BJ (cell line): ENCODE measurements at places on chromosomes 13 and 19.
A peak's percentile ranks its signal among the peaks of the same experiment; 100 is the strongest.

- no peak for DNase-seq
These were observed 14.0 kb downstream of the GPR183 start for GRCh38 chr13:99293178-99293577.

- DNase-seq = no peak
These were observed 24.1 kb upstream of the WDFY2 start for GRCh38 chr13:51559946-51560735.

- no peak for DNase-seq
These were observed 18.2 kb upstream of the STK24 start for GRCh38 chr13:98595134-98595533.

GRCh38 chr19:44912854-44913253 is 1.6 kb upstream of the APOC1 start:
- no peak for DNase-seq

GRCh38 chr13:66200555-66200954 is 1029.6 kb downstream of the PCDH9 start:
- no peak for DNase-seq

DNA sequence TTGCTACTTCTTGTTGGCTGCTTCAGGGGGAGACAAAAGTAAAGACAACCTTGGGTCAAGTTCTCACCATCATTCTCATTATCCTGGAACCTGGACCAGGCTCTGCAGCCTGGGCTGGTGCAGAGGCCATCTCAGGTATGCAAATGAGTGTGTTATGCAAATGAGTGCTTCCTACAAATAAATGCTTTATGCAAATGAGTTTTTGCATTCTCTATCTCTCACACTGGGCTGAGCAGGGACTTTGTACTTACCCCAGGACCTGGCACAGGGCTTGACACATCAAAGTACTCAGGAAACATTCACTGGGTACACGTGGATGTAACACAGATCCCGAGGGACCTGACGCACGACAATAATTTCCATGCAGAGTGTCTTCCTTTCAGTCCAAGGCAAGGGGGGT is 103.0 kb downstream of the DNAJC15 start:
- DNase-seq = no peak

GRCh38 chr19:55642153-55643002 is 1.1 kb upstream of the ZNF581 start:
- DNase-seq = no peak

- DNase-seq = no peak
These were observed 21.1 kb downstream of the ZNF473 start for GRCh38 chr19:50046649-50047503.

DNA sequence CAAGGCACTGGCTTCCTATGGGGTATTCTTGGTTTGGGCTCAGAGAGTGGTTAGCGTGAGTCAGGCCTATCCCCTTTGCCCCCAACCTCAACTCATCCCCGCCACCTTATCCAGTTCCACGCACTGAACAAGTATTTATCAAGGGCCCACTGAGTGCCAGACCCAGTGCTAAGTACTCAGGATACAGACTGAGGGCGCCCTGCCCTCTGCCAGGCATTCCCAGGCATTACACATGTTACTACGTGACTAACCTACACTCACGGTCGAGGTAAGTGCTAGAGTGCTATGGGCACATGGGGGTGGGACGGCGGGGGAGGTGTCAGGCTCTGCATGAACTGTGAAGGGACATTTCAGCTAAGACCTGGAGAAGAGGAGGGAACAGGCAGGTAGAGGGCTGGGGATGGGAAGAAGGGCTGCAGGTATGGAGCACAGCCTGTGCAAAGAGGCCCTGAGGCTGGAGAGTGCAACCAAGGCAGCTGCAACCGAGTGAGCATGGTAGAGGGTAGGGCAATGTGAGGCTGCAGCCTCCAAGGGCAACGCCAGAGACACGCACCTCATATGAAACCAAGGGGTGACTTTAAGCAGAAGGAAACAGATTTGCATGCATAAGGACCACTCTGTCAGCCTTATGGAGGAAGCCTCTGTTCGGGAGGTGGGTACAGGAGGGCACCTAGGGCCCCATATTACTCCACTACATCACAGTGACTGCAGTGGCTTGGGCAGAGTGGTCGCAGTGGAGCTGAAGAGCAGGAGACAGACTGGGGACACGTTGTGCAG is 22.5 kb downstream of the DHRS12 start:
- DNase-seq = no peak

DNA sequence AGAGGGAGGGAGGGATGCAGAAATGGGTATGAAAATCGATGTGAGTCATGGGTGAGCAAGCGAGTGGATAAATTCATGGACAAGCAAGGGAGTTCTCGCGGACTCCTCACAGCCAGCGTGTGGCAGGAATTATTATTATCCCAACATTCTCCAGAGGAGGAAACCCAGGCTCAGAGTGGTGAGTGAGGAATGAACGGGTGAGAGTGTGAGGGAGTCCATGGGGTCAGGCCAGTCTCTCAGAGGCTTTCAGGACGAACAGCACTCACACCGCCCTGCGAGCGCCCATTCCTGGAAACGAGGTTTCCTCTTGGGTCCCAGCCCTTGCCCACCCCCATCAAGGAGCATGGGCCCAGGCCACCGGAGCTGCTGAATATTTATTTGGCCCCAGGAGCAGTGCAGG is 6.3 kb upstream of the DNAAF3 start:
- no peak for DNase-seq

GRCh38 chr13:28409648-28410047 is 85.3 kb downstream of the FLT1 start:
- DNase-seq = no peak

DNA sequence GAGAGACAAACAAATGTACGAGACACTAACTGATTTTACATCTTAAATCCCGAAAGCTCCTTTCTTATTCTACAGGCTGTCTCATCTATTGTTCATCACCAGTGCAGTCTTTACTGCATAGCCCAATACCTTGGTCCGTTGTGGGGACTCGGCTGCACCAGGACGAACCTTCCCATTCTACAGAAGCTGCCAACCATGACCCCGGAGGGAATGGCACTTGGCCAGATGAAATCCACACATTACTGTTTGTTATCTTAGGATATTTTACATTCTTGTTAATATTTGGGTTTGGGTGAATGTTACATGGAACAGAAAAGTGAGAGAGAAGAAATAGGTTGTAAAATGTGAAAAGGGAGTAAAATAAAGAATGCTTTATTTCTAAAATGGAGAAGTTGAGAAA is 195.1 kb downstream of the RFC3 start:
- no peak for DNase-seq

DNA sequence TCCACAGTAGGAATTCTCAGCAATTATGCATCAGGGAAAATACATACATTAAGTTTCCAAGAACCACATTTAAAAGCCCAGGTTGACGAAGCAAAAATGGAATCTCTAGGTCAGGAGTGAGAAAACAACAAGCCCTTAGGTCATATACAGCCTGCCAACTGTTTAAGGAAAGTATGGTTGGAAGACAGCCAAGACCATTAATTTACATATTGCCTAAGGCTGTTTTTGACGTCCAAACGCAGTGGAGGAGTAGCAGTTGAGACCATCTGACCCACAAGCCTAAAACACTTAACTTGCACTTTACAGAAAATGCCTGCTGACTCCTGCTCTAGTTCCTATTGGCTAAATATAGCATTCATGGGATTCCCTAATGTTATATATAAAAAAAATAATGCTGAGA is 299.0 kb downstream of the ITGBL1 start:
- DNase-seq = peak; percentile 11

GRCh38 chr19:48501494-48502349 is 9.9 kb downstream of the LMTK3 start:
- DNase-seq = no peak

DNA sequence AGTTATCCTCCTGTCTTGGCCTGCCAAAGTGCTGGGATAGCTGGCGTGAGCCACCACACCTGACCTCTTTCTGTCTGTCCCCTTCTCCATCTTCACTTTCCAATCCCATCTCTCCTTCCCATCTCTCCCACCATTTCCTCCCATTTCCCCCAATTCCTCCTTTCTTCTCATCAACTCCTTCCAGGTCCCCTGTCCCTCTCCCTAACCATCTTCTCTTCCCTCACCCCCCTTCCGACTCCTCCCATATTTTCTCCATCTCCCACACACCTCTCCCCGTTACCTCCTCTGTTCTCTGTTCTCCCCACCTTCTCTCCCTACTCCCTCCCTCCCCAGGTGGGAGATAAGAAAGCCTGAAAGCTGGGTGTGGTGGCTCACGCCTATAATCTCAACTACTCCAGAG is 40.6 kb downstream of the KEAP1 start:
- DNase-seq = no peak

- DNase-seq = no peak
These were observed 7.5 kb downstream of the ARL11 start for GRCh38 chr13:49635599-49636433.

DNA sequence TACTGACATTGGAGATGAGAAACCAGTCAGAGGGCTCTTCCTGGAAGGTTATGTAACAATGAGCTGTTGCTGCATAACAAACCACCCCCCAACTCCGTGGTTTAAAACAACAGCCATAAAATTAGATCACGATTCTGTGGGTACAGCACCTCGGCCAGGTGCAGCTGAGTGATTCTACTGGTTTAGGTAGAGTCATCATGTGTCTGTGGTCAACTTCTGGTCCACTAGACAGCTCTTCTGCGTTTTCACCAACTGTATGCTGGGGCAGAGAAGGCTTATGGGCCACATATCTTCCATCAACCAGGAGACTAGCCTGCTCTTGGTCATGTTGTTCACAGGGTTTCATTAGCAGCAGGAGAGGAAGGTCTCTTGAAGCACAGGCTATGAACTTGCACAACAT is 585.5 kb downstream of the KCTD12 start:
- no peak for DNase-seq

GRCh38 chr19:4879041-4879440 is 11.6 kb upstream of the PLIN3 start:
- no peak for DNase-seq

- DNase-seq = no peak
These were observed 12.5 kb downstream of the CCDC97 start for GRCh38 chr19:41322451-41322850.

GRCh38 chr19:42086770-42087550 is 11.0 kb downstream of the ZNF574 start:
- DNase-seq = no peak

DNA sequence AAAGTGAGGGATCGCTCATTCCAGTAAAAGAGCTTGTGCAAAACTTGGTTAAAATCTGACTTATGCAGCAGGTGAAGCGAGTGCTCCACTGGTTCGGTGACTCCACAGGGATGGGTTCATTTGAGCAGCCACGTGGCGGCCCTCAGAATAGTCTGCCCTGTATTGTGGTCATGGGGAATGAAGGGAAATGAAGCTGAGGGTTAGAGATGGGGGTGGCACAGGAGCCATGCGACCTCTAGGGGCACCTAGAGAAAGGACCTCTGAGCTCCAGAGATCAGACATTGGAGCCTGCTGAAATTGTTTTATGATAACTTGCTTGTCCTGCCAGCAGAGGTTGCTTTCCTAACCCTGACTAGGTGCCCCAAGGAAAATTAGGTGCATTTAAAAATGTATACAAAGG is 26.6 kb downstream of the CBY2 start:
- DNase-seq = no peak

- no peak for DNase-seq
These were observed 5.8 kb downstream of the DPF1 start for GRCh38 chr19:38218204-38218603.

- DNase-seq = no peak
These were observed 24.2 kb downstream of the SH3GL1 start for GRCh38 chr19:4376028-4376670.

DNA sequence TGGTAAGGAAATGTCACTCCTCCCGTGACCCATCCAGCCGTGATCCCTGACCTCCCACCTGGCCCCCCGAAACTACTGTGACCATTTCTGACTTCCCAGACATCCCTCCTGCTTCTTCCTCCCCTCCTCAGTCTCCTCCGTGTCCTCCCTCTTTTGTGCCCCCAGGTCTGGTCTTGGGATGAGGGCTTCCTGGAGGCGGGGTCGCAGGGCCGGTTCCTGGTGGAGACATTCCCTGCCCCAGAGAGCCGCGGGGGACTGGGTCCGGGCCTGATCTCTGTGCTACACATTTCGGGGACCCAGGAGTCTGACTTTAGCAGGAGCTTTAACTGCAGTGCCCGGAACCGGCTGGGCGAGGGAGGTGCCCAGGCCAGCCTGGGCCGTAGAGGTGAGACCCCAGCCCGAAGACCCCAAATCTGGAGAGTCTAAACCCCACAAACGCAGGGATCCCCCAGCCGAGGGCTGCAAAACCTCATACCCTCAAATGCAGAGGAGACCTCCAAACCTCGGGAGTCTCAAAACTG is 5.0 kb downstream of the KIRREL2 start:
- no peak for DNase-seq

- DNase-seq = no peak
These were observed 9.9 kb downstream of the NOP53 start for GRCh38 chr19:47755065-47755761.

GRCh38 chr19:35270381-35270811 is 1.6 kb downstream of the USF2 start:
- no peak for DNase-seq

DNA sequence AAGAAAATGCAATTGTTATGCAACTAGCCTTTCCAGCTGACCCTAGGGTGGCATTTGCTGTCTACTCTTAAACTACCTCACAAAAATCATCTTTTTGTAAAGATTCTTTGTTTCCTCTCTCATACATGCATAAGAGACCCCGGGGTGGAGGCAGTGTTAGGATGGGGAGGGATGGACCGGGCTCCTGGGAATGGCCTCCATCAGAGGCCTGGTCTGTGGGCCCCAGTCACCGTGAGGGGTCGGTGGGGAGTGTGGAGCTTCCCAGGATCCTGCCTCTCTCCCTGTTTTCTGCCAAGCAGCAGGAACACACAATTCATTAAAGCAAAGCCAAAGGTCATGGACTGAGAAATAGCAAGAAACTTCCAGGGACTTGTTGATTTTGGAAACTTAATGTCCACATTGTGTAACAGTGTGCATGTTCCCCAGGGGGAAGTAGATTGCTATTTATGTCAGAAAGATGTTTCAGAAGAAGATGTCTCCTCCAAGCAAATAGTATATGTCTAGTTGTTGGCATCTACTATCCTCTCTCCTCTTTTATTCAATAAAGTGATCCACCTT is 241.4 kb downstream of the ENOX1 start:
- no peak for DNase-seq

GRCh38 chr13:93307651-93308050 is 81.0 kb downstream of the GPC6 start:
- no peak for DNase-seq

GRCh38 chr13:19591864-19592263 is 30.5 kb upstream of the TPTE2 start:
- no peak for DNase-seq

GRCh38 chr13:99813336-99814095 is 158.1 kb downstream of the ZIC5 start:
- no peak for DNase-seq
